Stomach (tissue), 19 donors: ENCODE measurements at places on chromosomes 7 and 10. TPM values are rescaled to one million over a fixed set of nuclear protein-coding genes. Genes with fewer than 3 reads are reported as not detected.

The LIPN gene
- not detected for polyA plus RNA-seq

GRCh38 chr10:92720831-92721165 is 31.0 kb downstream of the HHEX start:
- DNase-seq: no peak

DNA sequence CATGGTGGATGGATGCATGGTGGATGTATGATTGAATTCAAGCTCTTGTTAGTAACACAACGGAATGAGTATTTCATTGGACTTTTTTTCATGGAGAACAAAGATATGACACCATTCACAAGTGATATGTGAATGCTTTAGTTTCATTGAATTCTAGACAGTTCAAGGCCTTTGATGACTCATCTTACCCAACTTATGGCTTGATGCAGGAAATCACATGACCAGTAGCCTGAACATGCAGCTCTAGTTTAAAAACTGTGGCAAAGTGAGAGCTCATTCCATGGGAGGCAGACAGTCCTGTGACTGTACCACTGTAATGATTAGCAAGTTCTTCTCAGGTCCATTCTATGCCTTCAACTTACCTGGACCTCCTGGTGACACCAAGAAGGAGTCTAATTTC is 1239.3 kb downstream of the TYW1 start:
- no peak for DNase-seq

The HABP2 gene
- 9.2 TPM for polyA plus RNA-seq
